ENCODE measurements at places on chromosomes 16 and 17. TPM values are rescaled to one million over a fixed set of nuclear protein-coding genes. Genes with fewer than 3 reads are reported as not detected.

DNA sequence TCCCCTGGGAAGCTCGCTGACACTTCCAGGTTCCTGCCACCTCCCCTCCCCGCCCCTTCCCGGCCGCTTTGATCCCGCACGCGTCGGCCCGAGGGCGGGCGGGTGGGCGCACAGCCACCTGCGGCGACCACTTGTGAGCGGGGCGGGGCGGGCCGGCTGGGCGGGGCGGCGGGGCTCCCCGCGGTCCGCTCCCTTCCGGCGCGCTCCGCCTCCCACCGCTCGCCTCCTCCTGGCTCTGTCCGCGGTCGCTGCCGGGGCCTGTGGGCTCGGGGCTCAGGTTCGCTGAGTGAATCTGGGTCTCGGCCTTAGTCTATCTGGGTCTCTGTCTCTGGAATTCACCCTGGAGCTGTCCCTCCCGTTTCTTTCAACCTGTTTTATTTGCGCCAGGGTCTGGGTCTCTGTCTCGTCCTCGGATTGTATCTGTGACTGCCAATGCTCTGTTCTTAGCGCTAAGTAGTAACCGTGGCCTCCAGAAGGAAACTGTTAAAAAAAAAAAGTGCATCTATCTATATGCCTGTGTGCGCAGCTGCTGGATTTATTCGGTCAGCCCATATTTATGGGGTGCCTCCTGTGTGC lies 2.7 kb upstream of the HES7 start:
- peak overlapping the region; percentile 42 for H3K27ac ChIP-seq
- peaks cover 20% of the 10 kb centered on the region for H3K4me1 ChIP-seq
- peaks cover 78% of the 10 kb centered on the region for H3K27me3 ChIP-seq
- H3K36me3 ChIP-seq: no peaks in the 10 kb centered on the region

- DNase-seq: no peak
- H3K27me3 ChIP-seq: peaks cover 21% of the 10 kb centered on the region
- no peak overlapping the region for H3K4me3 ChIP-seq
These were observed 1.6 kb downstream of the CHCT1 start for GRCh38 chr17:60423865-60424264.

DNA sequence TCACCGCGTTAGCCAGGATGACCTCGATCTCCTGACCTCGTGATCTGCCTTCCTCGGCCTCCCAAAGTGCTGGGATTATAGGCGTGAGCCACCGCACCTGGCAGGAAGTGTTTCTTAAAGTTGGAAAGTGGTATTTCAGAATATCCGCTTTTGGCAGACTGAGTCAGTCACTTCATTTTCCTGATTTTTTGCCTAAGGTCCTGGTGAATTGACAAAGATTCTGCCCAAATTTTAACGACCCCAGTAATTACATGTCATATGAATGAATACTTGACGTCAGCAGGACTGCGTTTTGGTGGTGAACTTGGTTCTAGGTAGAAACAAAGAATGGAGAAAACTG lies 4.5 kb upstream of the BRCA1 start:
- H3K27ac ChIP-seq: no peak overlapping the region
- DNase-seq: no peak
- peaks cover 36% of the 10 kb centered on the region for H3K36me3 ChIP-seq
- H3K4me3 ChIP-seq: no peak overlapping the region
- 0 out of 2 replicates have a peak, but pooled peaks cover 4% of the 10 kb centered on the region for H3K4me1 ChIP-seq

- no peak overlapping the region for H3K4me3 ChIP-seq
- H3K27ac ChIP-seq: no peak overlapping the region
- DNase-seq: no peak
- peaks cover 23% of the 10 kb centered on the region for H3K27me3 ChIP-seq
- peaks cover 7% of the 10 kb centered on the region for H3K4me1 ChIP-seq
These were observed 25.2 kb downstream of the ITGAM start for GRCh38 chr16:31284926-31285325.

DNA sequence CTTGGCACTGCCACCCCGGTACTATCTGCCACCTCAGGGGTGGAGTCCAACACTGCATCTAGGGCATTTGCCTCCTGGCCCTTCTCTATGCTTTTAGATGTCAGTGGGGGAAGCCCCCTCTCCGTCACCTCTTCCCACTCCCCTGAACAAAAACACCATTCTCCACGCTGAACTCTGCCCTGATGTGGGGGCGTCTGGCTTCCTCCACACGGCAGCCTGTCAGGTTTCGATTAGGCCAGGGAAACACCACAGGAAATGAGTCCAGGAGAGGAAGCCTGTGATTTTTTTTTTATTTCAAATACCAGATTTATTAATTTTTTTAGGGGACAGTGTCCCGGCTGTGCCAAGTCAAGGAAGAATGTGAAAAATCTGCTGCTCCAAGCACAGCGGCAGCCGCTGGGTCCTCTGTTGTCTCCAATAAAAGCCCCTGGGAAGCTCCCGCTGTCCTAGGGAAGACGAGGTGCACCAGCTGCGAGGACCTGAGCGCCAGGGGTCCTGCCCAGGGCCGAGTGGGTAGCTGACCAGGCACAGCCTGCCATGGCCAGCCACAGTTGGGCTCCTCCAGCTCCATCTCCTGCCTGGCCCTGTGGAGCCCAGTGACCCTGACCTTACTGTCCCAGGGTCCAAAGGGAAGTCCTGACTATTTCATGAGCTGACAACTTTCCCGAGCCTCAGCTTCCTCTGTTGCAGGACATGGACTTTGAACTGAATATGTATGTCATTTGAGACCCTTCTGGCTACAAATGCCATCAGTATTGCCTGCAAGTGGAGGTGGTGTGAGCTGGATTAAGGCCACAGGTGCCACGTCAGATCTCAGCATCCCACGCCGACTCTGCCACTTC lies 336.7 kb downstream of the FOXL1 start:
- H3K27ac ChIP-seq: no peak overlapping the region
- peaks cover under 1% of the 10 kb centered on the region for H3K36me3 ChIP-seq
- H3K4me1 ChIP-seq: peaks cover 19% of the 10 kb centered on the region

GRCh38 chr16:88358023-88358420 lies 24.7 kb upstream of the ZNF469 start:
- no peak overlapping the region for H3K27ac ChIP-seq
- H3K36me3 ChIP-seq: peaks cover 9% of the 10 kb centered on the region
- no peak for DNase-seq

GRCh38 chr16:86919578-86920305 lies 341.4 kb downstream of the FOXL1 start:
- no peak for DNase-seq
- H3K36me3 ChIP-seq: peaks cover 19% of the 10 kb centered on the region
- no peak overlapping the region for H3K27ac ChIP-seq
- no peaks in the 10 kb centered on the region for H3K27me3 ChIP-seq
- H3K4me3 ChIP-seq: no peak overlapping the region
- peaks cover 14% of the 10 kb centered on the region for H3K4me1 ChIP-seq

DNA sequence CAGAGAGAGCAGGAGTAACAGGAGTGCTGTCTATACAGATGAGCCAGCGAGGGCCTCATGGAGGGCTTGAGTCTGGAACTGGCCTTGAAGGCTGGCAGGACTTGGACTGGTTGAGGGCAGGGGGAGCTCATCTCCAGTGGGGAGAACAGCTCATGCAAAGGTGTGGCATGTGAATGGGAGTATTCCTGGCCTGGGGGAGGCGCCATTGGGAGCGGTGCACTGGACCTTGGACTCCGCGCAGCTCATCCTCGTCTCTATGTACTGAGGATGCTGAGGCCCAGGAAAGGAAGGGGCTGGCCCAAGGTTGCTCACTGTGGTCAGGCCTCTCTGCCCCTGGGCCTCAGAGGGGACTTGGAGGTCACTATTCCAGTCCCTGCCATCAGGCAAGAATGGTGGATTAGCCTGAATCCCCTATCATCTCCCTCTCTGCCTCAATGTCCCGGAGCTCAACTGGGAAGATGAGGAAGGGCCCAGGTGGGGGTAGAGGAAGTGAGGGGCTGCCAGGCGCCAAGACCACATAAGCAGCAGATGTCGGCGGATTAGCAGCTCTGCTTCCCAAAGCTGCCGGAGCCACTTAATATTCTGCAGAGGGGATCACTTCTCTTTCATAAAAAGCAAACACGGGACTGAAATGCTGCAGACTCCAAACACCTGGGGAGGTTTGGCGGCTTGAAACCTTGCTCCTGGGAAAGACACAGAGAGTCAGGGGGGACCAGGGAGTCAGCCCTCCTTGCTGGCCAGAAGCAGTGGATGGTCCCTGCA lies 88.9 kb downstream of the SDK2 start:
- H3K27ac ChIP-seq: no peak overlapping the region
- no peak overlapping the region for H3K4me3 ChIP-seq
- H3K36me3 ChIP-seq: peaks cover 4% of the 10 kb centered on the region
- no peaks in the 10 kb centered on the region for H3K27me3 ChIP-seq

- peaks cover 15% of the 10 kb centered on the region for H3K4me1 ChIP-seq
- no peak overlapping the region for H3K27ac ChIP-seq
- peaks cover 10% of the 10 kb centered on the region for H3K36me3 ChIP-seq
- H3K4me3 ChIP-seq: peak overlapping the region; percentile 78
- DNase-seq: peak; percentile 92
These were observed 9.0 kb upstream of the ZFP90 start for GRCh38 chr16:68529931-68530701.

- H3K36me3 ChIP-seq: no peaks in the 10 kb centered on the region
- no peak overlapping the region for H3K27ac ChIP-seq
- H3K4me1 ChIP-seq: peaks cover 3% of the 10 kb centered on the region
- DNase-seq: no peak
- H3K27me3 ChIP-seq: no peaks in the 10 kb centered on the region
These were observed 299.4 kb downstream of the CPPED1 start for GRCh38 chr16:12504312-12504711.

DNA sequence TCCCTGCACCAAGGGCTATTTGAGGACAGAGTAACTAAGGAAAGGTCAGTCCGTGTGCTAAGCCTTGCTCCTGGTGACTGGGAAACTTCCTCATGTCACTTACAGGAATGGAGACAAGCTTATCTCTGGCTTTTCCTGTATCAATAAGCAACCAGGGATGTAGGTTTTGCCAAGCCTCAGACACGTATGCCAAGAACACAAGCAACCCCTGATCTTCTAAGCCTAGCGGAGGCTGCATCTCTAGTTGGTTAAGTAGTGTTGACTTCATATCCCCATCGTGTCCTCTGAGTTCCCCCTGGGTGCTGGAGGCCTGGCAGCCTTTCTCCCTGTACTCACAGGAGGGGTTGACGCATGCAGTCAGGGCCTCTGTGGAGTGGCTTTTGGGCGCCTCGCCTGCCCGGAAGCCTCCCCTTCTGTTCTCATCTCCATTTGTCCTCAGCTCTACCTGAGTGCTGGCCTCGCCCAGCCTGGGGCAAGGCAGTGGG lies 1.4 kb upstream of the C1QTNF1 start:
- H3K27ac ChIP-seq: no peak overlapping the region
- DNase-seq: no peak
- H3K4me3 ChIP-seq: no peak overlapping the region
- H3K27me3 ChIP-seq: peaks cover 83% of the 10 kb centered on the region
- no peaks in the 10 kb centered on the region for H3K36me3 ChIP-seq
- peaks cover 14% of the 10 kb centered on the region for H3K4me1 ChIP-seq

DNA sequence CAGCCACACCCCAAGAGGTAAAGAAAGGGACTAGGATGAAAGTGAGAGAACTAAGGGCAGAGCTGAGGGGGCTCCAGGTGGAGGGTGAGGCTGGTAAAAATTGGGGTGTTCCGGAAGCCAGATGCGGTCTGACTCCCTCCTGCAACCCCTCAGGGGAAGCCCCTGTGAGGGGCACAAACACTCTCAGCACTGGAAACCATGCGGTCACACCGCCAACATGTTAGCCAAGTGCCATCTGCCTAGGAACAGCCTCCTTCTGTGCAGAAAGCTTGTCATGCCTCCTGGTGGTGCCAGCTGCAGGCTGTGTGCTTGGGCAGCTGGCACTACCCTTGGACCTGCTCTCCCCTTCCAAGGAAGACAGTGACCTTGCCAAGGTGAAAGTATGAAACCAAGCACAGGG lies 83.5 kb upstream of the RPL38 start:
- peaks cover 4% of the 10 kb centered on the region for H3K36me3 ChIP-seq
- DNase-seq: no peak
- peaks cover 6% of the 10 kb centered on the region for H3K27me3 ChIP-seq

DNA sequence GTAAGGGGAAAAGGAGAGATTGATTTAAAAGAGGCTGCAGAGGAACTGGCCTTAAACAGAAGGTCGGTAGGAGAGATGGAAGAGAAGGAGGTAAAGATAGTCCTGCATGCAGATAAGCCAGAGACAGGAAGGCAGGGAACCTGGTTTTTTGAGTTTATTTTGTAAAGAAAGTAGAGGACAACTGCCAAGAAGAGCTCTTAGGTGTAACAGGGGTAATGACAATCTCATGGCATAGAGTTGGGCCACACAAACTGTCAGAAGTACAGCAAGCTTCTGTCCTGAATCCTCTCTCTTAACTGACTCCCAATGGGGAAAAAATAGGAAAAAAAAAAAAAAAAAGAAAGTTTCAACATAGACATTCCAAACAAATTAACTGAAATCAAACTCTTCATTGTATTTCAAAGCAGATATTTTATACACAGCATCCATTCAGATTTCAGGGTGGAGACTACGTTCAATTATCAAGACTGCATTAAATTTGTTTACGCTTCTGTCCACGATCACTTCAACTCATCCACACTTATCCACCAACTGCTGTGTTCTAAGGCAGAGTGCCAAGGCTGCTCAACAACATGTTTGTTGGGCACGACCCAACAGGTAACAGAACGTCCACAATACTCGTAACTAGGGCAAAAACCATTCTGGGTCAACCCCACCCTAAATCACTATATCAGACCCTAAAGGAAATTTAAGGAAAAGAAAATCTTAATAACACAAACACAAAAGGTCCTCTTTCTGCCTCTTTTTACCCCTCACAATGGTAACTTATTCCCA lies 34.9 kb downstream of the USP31 start:
- 0 out of 2 replicates have a peak overlapping the region, but pooled peaks have one; percentile 28 for H3K27ac ChIP-seq
- DNase-seq: no peak
- peaks cover 3% of the 10 kb centered on the region for H3K36me3 ChIP-seq
- peaks cover 28% of the 10 kb centered on the region for H3K4me1 ChIP-seq

DNA sequence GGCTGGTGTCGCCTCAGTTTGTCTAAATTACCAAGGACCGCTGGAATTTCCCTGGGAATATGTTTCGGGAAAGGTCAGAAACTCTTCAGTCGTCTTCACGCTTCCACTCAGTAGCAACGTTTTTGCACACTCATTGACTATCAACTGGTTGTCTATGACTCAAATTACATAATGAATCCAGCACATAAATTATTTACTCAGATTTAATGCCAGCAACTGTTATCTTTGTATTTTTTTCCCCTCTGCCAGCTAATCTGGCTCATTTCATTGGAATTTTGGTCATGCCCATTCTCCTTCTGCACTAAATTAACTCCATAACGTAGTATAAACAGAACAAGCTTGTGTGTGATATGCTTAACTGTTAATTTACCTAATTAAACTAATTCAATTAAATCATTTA lies 372.7 kb upstream of the ZFHX3 start:
- no peaks in the 10 kb centered on the region for H3K27me3 ChIP-seq
- H3K4me3 ChIP-seq: no peak overlapping the region
- peaks cover 17% of the 10 kb centered on the region for H3K4me1 ChIP-seq
- no peak overlapping the region for H3K27ac ChIP-seq

DNA sequence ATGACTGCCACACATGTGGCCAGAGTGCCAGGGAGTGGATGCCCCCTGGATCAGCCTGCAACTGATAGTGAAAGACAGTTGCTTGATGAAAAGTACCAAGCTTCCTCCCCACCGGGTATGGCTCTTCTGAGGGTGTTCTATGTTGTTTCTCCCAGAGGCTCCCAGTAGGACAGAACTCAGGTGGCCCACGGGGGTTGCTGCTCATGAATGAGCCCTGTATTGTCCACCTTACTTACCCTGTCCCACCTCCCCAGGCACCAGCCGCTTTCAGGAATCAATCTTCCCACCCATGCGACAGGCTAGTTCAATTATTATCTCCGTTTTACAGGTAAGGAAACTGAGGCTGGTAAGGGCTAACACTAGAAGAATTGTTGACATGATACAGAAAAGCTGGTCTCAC lies 34.9 kb upstream of the RGS9 start:
- H3K4me1 ChIP-seq: peaks cover 14% of the 10 kb centered on the region
- H3K4me3 ChIP-seq: no peak overlapping the region
- no peak overlapping the region for H3K27ac ChIP-seq
- H3K27me3 ChIP-seq: no peaks in the 10 kb centered on the region
- H3K36me3 ChIP-seq: no peaks in the 10 kb centered on the region

The RNF112 gene
- total RNA-seq: 4.9 TPM

The CD7 gene
- 0.74 TPM for total RNA-seq

The NGFR gene
- total RNA-seq: 11.3 TPM

The OTOA gene
- 0.07 TPM for total RNA-seq

Measured in WTC11 (cell line).